GM12878 (cell line): ENCODE measurements at places on chromosomes 2 and 18.
A peak's percentile ranks its signal among the peaks of the same experiment; 100 is the strongest.

- no peaks in the 10 kb centered on the region for H3K27me3 ChIP-seq
- H3K36me3 ChIP-seq = no peaks in the 10 kb centered on the region
- H3K4me3 ChIP-seq = no peak overlapping the region
- no peak for DNase-seq
- H3K4me1 ChIP-seq = no peaks in the 10 kb centered on the region
- no peak overlapping the region for H3K27ac ChIP-seq
Measured at GRCh38 chr18:44630118-44630517, 50.6 kb upstream of the SETBP1 start.

DNA sequence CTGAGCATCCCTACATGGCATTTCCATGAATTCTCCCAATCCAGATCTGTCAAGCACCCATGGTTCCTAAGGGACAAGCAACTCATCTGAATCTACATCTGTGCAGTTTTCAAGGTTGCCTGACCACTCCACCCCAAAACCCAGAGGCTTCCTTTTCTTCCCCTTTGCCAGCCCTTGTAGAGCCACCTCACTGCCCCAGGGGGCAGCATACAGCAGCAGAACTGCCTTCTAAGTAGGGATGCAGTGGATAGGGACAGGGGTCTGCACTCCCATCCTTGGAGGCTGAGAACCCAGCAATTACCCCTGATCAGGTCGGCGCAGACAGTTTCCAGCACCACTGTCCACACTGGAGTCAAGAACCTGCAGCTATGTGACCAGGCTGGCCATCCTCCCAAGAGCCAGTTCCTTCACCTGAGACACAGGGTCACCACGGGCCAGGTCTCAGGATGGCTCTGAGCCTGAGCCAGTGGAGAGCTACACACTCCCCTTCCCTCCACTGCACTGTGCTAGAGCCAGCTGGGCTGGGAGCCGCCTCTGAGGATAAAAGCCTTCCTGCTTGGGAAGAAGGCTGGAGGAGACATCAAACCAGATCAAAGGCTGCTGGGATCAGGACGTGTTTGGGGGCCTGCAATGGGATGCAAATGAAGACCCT lies 283.1 kb downstream of the CELF4 start:
- no peaks in the 10 kb centered on the region for H3K4me1 ChIP-seq
- no peak for DNase-seq
- no peaks in the 10 kb centered on the region for H3K27me3 ChIP-seq
- H3K4me3 ChIP-seq = no peak overlapping the region

- H3K36me3 ChIP-seq = peaks cover 5% of the 10 kb centered on the region
- H3K27me3 ChIP-seq = no peaks in the 10 kb centered on the region
- no peak overlapping the region for H3K4me3 ChIP-seq
- no peak overlapping the region for H3K27ac ChIP-seq
Measured at GRCh38 chr2:224850081-224850480, 133.9 kb upstream of the CCDC195 start.

GRCh38 chr2:215404348-215405012 lies 31.4 kb downstream of the FN1 start:
- no peak for DNase-seq
- no peak overlapping the region for H3K4me3 ChIP-seq
- no peaks in the 10 kb centered on the region for H3K27me3 ChIP-seq
- H3K27ac ChIP-seq = no peak overlapping the region

DNA sequence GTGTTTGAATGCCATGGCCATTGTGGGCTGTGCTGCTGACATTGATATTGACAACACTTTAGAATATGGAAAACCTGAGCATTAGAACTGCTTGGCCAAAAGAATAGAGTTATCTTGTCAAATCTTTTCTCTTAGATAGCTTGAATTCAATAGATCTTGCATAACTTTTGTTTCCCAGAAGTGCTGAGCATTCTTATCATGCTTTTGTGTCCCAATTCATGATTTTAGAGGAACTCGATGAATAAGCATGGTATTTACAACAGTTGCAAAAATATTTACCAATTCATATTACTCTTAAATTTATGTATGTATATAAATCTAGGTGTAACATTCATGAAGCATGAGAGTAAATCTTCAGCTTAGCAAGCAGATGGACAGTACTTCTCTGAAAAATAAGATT lies 508.0 kb downstream of the BCL11A start:
- no peaks in the 10 kb centered on the region for H3K4me1 ChIP-seq

DNA sequence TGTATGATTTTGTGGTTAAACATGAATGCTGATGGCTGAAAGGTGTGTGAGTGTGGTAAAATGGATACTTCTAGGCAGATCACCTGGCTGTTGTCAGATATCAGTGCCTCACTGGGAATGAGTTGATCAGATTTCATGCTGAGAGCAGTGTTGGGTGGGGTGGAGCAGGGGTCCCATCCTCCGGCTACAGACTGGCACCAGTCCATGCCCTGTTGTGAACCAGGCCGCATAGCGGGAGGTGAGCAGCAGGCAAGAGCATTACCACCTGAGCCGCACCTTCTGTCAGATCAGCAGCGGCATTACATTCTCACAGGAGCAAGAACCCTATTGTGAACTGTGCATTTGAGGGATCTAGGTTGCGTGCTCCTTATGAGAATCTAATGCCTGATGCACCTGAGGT lies 78.7 kb downstream of the GLI2 start:
- H3K36me3 ChIP-seq = no peaks in the 10 kb centered on the region
- no peak for DNase-seq
- no peak overlapping the region for H3K27ac ChIP-seq
- peaks cover 3% of the 10 kb centered on the region for H3K27me3 ChIP-seq
- H3K4me3 ChIP-seq = no peak overlapping the region

DNA sequence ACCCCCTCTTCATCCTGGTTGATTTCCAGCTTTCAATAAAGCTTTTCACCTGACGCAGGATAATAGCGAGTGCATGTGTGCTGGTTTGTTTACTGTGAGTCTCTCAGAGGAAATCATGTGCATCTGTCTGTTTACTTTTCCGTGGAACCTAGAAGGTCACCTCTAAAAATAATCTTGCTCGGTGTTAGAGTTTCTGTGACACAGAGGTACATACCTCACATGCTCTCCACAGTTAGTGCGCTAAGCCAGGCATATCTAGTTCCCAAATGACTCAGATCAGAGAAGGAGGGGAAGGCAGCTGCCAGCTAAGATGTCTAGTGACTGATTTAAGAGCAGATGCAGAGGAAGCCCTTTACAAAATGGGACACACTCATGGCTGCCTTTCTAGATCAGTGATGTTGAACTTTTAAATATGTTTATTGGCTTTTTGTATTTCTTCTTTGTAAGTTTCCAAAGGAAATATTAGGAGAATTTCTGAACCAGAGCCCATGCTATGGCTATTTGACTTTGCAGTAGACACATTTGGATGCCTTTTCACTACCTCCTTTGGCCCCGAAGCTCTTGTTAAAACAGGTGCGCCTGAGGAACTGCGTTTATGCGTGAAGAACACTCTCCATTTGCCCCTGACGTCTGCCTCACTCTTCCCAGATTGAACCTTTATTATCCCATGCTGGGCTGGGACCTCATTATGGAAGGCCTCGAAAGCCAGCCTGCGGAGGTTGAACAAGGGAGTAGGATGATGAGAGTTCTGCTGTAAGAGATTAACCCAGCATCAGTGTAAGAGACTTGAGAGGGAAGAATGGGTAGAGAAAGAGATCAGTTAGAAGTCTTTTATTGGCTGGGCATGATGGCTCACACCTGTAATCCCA lies 145.6 kb downstream of the FAM161A start:
- no peak overlapping the region for H3K4me3 ChIP-seq
- peak overlapping the region; percentile 79 for H3K27ac ChIP-seq
- H3K27me3 ChIP-seq = no peaks in the 10 kb centered on the region

GRCh38 chr18:44817831-44818473 lies 137.3 kb downstream of the SETBP1 start:
- no peaks in the 10 kb centered on the region for H3K27me3 ChIP-seq
- H3K4me1 ChIP-seq = peaks cover 13% of the 10 kb centered on the region
- H3K36me3 ChIP-seq = no peaks in the 10 kb centered on the region; the same call in 1 of the 2 replicates
- no peak overlapping the region for H3K4me3 ChIP-seq

- no peaks in the 10 kb centered on the region for H3K36me3 ChIP-seq
- H3K27ac ChIP-seq = no peak overlapping the region
- no peaks in the 10 kb centered on the region for H3K27me3 ChIP-seq
- DNase-seq = no peak
Measured at GRCh38 chr2:238811759-238812158, 36.1 kb upstream of the TWIST2 start.

GRCh38 chr2:176931588-176932563 lies 280.7 kb upstream of the HNRNPA3 start:
- peak overlapping the region; percentile 72 for H3K27ac ChIP-seq
- peak; percentile 97 for DNase-seq
- H3K4me3 ChIP-seq = no peak overlapping the region
- peaks cover 38% of the 10 kb centered on the region for H3K4me1 ChIP-seq

DNA sequence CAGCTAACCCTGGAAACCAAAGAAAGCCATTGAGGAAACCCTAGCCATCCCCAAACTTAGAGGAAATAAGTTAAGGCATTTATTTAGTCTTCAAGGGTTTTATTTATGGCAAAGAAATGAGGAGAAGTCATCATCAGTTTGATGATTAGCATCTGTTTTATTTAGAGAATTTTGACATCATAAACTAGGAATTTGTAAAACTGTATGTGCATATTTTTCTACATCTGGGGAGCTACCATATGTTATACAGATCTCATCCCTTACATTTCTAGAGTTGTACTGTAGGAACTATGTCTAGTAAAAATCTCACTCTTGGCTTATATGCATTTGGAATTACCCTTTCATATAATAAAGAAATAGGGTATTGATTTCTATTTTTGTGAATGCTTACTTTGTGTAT lies 48.7 kb downstream of the FMNL2 start:
- no peaks in the 10 kb centered on the region for H3K27me3 ChIP-seq
- no peak for DNase-seq
- no peak overlapping the region for H3K4me3 ChIP-seq
- H3K27ac ChIP-seq = no peak overlapping the region
- no peaks in the 10 kb centered on the region for H3K4me1 ChIP-seq
- H3K36me3 ChIP-seq = no peaks in the 10 kb centered on the region

DNA sequence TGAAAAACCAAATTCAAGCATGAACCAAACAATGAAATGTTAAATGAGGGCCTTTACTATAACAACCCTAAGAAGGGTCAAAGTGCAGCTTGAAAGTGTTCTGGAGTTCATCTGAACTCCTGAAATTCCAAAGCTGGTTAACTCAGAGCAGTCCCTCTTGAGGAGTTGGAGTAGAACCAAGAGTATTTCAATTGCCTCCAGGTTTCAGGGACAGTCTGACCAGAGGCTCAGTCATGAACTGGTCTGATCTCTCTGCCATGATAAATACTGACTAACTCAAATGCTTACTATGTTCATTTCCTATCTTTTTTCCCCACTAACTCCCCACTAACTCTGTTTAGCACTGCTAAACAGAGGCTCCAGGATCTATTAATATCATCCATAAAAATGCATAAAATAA lies 2.7 kb downstream of the STARD7 start:
- no peak overlapping the region for H3K27ac ChIP-seq
- no peaks in the 10 kb centered on the region; the same call in 1 of the 2 replicates for H3K36me3 ChIP-seq
- DNase-seq = no peak
- H3K4me1 ChIP-seq = peaks cover 31% of the 10 kb centered on the region
- H3K4me3 ChIP-seq = peak overlapping the region; percentile 74; the same call in 1 of the 2 replicates
- no peaks in the 10 kb centered on the region for H3K27me3 ChIP-seq

DNA sequence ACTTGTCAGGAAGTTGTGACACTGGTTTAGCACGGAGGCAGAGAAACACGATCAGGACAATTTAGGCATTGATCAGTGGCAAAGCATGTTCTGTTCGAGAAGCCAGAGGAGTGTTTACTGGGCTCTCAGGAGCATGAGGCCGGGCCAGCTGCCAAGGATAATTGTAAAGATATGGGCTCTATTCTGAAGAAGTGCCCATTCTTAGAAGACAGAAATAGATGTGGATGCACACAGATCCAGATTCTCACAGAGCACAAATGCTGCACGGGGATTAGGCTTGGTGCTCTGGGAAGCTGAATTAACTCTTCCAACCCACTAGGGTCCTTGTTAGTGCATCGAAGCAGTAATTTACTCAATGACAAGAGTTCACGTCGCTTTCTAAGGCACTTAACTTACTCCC lies 16.2 kb downstream of the AFF3 start:
- H3K27me3 ChIP-seq = no peaks in the 10 kb centered on the region; the same call in none of the 2 replicates
- no peaks in the 10 kb centered on the region for H3K36me3 ChIP-seq
- no peak for DNase-seq
- no peak overlapping the region for H3K27ac ChIP-seq
- no peak overlapping the region for H3K4me3 ChIP-seq

GRCh38 chr2:218850796-218851195 lies 8.8 kb upstream of the WNT6 start:
- H3K4me1 ChIP-seq = no peaks in the 10 kb centered on the region
- H3K4me3 ChIP-seq = no peak overlapping the region
- no peak overlapping the region for H3K27ac ChIP-seq
- H3K27me3 ChIP-seq = peaks cover 6% of the 10 kb centered on the region
- DNase-seq = no peak
- no peaks in the 10 kb centered on the region for H3K36me3 ChIP-seq

DNA sequence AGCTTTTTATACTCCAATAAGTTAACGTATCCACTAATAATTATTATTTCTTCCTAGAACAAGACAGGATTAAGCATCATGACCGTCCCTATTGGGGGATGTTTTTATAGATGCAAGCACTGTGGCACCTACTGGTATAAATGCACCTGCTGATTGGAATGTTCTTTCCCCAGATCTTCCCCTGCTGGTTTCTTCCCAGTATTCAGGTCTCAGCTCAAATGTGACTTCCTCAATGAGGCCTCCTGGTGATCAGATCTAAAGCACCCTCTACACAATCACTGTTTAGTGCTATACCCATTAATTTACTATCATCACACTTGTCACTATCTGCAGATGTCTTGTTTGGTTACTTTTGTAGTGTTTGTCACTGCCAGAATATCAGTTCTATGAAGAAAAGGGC lies 3.9 kb upstream of the TYMS start:
- DNase-seq = no peak
- H3K36me3 ChIP-seq = no peaks in the 10 kb centered on the region
- no peak overlapping the region for H3K4me3 ChIP-seq
- no peaks in the 10 kb centered on the region for H3K27me3 ChIP-seq

DNA sequence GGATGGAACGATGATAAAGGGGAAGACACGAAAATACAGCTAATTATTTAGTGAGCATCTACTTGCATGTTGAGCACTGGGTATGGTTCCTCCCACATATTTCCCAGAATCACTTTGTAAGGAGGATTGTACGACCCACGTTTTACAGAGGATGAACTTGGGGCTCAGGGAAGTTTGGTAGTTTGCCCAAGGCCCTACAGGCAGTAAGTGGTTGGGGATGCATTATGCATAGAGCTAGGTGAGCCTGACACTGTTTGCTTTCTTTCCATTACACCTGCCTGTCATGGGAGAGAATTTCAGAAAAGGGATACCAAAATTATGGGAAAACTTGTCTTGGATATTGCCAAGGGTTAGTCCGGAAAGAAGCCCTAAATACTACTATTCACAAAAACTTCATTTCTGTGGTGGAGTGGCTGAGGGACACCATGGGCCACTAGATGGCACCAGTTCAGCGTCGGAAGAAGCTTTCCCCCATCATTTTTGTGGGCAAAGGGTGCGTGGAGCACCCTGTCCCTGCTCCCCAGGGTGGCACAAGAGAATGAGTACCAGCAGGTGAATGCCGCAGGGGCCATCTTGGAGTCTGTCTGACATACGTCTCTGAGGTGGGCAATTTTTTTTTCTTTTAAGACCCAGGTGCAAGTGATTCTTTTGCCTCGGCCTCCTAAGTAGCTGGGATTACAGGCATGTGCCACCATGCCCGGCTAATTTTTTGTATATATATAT lies 23.5 kb upstream of the C18orf32 start:
- no peaks in the 10 kb centered on the region for H3K4me1 ChIP-seq
- no peak overlapping the region for H3K4me3 ChIP-seq
- H3K27me3 ChIP-seq = no peaks in the 10 kb centered on the region
- DNase-seq = no peak
- no peaks in the 10 kb centered on the region for H3K36me3 ChIP-seq

GRCh38 chr2:150532879-150533278 lies 45.4 kb upstream of the RND3 start:
- H3K36me3 ChIP-seq = no peaks in the 10 kb centered on the region
- H3K4me1 ChIP-seq = no peaks in the 10 kb centered on the region; the same call in 1 of the 2 replicates
- no peak overlapping the region for H3K27ac ChIP-seq
- DNase-seq = no peak
